Heart left ventricle (tissue), 16 donors: ENCODE measurements at places on chromosomes 13 and 19. TPM values are rescaled to one million over a fixed set of nuclear protein-coding genes. Genes with fewer than 3 reads are reported as not detected.
A peak's percentile ranks its signal among the peaks of the same experiment; 100 is the strongest.

ASF1B gene
- 7.0 TPM for total RNA-seq

MBNL2 gene
- 64.4 TPM for total RNA-seq

SIX5 gene
- 16.2 TPM for total RNA-seq

SYCN gene
- not detected for total RNA-seq

HSPB6 gene
- 652 TPM for total RNA-seq

DNA sequence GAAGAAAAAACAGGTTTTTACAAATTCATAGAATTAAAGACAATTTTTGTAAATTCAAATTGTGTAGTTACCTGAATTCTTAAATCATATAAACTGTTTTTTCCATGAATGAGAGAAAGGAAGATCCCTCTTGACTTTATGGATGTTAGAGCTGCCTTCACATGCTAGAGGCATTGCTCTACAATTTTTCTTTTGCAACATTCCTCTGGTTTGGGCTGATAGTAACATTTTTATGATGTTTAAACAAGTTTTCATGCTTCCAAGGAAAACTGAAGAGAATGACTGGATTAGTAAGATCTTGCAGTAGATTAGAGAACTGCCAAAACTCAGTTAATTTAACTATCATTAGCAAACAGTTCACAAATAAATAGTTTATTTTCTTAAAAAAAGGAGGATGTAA is 250.6 kb downstream of the GPC6 start:
- H3K36me3 ChIP-seq: no peaks in the 10 kb centered on the region
- H3K4me1 ChIP-seq: no peaks in the 10 kb centered on the region
- H3K27me3 ChIP-seq: no peaks in the 10 kb centered on the region
- H3K27ac ChIP-seq: no peak overlapping the region
- no peak for DNase-seq
- H3K4me3 ChIP-seq: no peak overlapping the region

DNA sequence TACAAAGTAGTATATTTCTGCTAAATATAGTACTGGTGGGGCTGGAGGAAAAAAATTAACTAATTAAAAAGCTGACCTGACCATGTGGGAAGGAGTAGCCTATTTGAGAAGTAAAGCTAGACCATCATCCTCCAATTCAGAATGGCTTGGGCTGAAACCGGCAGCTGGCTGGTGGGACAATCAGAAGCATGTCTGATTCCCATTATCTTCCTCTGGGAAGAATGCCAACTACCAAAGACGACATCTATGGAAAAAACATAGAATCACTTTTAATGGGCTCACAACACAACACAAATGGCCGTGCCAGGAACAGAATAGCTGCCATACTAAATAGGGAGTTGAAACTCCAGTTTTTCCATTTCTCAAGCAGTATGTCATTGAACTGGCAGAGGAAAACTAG is 120.4 kb upstream of the FREM2 start:
- H3K36me3 ChIP-seq: no peaks in the 10 kb centered on the region
- DNase-seq: no peak
- no peak overlapping the region for H3K4me3 ChIP-seq
- H3K27me3 ChIP-seq: no peaks in the 10 kb centered on the region
- H3K4me1 ChIP-seq: no peaks in the 10 kb centered on the region

GRCh38 chr13:22049384-22049783 is 378.5 kb downstream of the FGF9 start:
- H3K36me3 ChIP-seq: no peaks in the 10 kb centered on the region
- H3K27ac ChIP-seq: no peak overlapping the region
- no peaks in the 10 kb centered on the region for H3K4me1 ChIP-seq

DNA sequence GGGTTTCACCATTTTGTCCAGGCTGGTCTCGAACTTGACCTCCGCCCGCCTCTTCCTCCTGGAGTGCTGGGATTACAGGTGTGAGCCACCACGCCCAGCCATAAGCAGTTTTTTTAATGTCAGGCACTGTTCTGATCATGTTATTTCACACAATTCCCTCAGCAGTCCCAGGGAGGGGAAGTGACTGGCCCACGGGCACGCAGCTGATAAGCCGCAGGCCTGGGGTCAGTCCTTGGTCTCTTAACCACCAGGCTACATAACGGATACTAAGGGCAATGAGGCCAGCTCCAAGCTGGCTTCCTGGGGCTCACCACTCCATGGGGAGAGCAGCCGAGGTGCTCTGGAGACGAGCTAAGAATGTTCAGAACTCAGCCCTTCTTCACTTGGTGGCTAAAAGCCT is 13.5 kb downstream of the BRSK1 start:
- H3K4me3 ChIP-seq: no peak overlapping the region
- H3K27me3 ChIP-seq: no peaks in the 10 kb centered on the region
- H3K27ac ChIP-seq: no peak overlapping the region
- H3K36me3 ChIP-seq: peaks cover 12% of the 10 kb centered on the region

DNA sequence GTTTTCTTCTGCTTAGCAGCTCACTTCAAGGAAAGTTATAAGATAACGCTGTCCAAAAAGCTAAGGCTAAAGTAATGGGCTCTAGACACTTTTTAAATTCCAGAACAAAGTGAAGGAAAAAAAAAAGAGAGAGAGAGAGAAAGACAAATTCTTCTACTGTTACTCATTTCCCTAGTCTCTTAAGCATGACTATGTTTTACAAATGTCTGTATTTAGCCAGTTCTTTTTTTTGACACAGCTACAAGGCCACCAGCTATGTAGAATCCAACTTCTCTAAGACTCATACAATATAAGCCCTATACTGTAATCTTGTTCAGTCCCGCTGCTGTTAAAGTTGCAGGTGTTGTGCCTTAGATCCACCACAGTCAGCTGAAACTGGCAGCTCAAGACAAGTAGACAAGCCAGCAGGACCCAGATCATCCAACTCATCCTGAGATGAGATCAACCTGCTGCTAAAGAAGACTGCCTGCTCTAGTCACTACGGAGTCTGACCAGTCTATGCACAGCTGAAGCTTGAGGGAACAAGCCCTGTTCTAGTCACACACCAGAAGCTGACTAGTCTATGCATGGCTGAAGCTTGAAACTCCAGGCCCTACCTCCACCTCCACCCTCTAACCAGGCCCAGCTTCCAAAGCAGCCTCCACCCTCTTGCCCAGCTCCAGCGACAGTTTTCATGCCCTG is 10.3 kb upstream of the ZNF83 start:
- no peak overlapping the region for H3K4me3 ChIP-seq
- no peaks in the 10 kb centered on the region for H3K27me3 ChIP-seq
- H3K27ac ChIP-seq: no peak overlapping the region
- no peaks in the 10 kb centered on the region for H3K4me1 ChIP-seq
- no peak for DNase-seq

GRCh38 chr19:38335949-38336637 is 463 bp downstream of the CATSPERG start:
- no peaks in the 10 kb centered on the region for H3K36me3 ChIP-seq
- H3K27me3 ChIP-seq: no peaks in the 10 kb centered on the region
- peak overlapping the region; percentile 75 for H3K4me3 ChIP-seq
- peak; percentile 98 for DNase-seq
- peak overlapping the region; percentile 89 for H3K27ac ChIP-seq
